ENCODE measurements at places on chromosomes 13 and 19.

- DNase-seq = no peak
Observed at GRCh38 chr13:50460358-50460757, 383.1 kb downstream of the DLEU7 start.

GRCh38 chr13:101149735-101150384 is 266.4 kb downstream of the NALCN start:
- DNase-seq = no peak

- DNase-seq = no peak
Observed at GRCh38 chr19:10088949-10089554, 2.9 kb downstream of the SHFL start.

- DNase-seq = no peak
Observed at GRCh38 chr19:53892981-53893325, 11.0 kb downstream of the PRKCG start.

DNA sequence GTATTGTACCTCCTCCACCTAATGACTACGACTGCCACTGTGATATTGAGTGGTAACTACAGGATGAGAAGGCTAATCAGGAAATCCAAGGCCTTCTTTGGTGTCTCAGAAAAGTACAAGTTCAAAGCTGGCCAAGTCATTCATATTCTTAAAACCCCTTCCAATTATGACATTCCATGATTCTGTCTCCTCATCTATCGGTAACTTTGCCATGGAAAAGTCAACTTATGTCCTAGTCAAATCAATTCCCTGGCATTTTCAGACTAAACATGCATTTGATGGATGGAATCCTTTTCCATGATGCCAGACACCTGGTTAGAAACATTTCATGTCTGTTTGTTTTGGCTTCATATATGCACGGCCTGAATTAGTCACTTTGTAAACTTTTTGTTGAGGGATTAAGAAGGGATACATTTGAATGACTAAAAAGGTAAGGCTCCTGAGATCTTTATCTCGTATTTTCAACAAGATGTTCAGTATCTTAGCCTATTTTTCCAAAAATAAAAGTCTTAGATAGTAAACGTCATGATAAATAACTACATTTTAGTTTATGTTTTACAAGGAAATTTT is 186.5 kb downstream of the NHLRC3 start:
- DNase-seq = no peak

- DNase-seq = no peak
Observed at GRCh38 chr13:62920159-62920558, 1504.5 kb upstream of the PCDH20 start.

DNA sequence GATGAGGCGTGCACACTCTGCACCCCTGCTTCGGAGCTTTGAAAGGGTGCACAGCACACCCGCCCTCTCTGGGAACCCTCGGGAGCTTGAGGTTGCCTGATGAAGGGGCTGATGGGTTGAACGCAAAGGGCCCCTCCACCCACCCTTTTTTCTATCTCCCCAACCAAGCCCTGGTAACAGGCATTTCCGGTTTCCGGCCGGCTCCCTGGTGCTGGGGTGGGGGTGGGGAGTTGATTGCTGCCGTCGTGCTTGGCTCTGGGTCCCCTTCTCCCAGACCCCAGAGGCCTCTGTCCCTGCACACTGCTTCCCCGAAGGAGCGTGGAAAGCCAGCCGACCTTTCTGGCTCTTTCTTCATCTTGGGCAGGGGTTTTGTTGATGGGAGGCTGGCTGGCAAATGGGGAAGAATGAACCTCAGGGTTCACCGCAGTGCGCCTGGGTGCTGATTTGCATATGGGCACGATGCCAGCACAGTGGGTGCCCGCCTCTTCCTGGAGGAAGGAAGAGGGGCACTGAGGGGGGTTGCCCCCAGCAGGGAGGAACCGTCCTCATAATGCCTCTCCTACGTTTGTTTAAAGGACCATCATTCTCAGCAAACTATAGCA is 29.1 kb downstream of the VAV1 start:
- DNase-seq = no peak

GRCh38 chr13:76750126-76750525 is 136.1 kb downstream of the KCTD12 start:
- no peak for DNase-seq

- DNase-seq = no peak
Observed at GRCh38 chr13:100290165-100290801, 201.4 kb downstream of the PCCA start.

GRCh38 chr19:22606212-22606553 is 27.9 kb upstream of the ZNF492 start:
- DNase-seq = no peak

DNA sequence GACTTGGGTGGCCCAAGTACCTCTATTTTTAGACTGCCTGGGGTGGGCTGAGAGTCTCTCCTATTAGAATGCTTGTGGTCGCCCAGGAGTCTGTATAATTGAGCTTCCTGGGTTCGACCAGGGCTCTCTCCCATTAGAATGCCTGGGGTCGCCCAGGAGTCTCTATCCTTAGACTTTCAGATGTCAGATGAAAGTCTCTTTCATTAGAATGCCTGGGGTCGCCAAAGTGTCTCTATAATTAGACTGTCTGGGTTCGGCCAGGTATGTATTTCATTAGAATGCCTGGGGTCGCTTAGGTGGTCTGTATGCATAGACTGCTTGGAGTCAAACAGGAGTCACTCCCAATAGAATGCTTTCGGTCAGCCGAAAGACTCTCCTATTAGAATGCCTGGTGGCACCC is 1471.7 kb downstream of the UQCRFS1 start:
- DNase-seq = no peak

DNA sequence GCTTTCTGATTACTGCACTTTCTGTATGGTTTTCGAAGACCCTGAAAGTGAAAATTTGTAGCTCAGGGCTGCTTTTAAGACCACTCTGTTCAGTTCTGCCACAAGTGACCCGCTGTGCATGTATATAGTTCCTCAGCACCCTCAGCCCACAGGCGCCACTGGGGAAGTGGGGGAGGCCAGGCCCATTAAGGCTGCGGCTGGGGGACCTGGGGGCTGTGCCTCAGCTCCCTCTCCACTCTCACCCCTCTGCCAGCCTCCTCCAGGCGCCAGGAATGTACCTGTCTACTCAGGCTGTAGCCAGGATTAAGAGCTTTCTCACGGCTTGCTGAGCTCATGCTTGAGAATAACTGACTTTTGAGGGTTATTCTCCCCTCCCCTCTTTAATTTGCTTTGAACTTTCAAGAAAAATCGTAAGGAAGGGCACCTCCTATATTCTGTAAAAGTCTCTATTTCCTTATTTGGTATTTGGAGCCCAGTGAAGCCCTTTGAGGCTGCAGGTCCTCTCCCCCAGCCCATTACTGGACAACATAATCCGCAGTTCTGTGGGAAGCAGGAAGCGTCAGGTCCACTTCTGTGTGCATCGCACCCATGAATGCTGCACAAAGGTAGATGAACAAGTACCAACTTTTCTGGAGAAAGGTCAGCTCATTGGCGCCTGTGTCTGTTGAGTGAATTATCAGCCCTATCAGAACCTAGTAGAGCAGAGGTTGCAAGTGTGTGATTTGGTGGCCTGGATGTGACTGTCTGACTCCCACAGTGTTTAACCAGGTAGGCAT is 29.6 kb downstream of the GJA3 start:
- no peak for DNase-seq

Measured in anterior cingulate cortex (tissue), 58 donors.